ENCODE measurements at places on chromosomes 6 and 20.

- DNase-seq: no peak
Measured at GRCh38 chr6:143562143-143562542, 50.6 kb upstream of the FUCA2 start.

- no peak for DNase-seq
Measured at GRCh38 chr6:139129284-139129683, 5.6 kb upstream of the HECA start.

DNA sequence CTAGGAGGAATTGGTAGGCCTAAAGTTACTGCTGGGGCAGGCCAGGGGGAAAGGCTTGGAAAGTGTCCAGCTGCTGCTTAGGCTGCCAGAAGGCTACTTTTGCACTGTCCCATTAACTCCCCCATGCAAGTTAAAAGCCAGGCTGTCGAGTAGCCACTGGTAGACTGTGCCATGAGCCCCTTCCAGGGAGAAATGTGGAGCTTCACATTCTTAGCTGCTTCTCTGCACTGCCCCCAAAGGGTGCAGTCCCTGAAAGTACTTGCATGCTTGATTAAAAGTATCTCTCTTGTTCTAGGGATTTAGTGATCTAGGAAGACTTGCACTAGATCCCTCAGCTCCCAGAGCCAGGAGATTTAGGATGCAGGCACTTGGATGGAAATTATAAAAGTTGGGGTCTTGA lies 57.3 kb downstream of the CDC5L start:
- DNase-seq: no peak

DNA sequence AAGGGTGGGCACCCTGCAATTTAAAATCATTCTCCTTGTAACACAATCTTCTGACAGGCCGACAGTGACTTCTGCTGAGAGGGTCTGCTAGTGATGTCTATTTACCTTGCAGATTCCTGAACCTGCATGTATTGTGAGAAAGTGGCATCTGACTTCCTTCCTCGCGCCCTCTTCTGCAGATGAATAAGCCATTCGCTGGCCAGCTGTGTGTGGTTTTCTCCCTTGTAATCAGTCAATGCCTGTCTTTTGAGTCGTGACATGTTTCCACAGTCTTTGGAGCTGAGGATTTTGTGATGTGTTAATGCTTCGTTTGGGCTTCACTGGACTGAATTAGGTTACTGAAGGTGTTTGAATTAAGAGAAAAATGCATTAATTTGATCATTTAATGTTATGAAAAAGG lies 125.3 kb downstream of the GRM1 start:
- DNase-seq: no peak

DNA sequence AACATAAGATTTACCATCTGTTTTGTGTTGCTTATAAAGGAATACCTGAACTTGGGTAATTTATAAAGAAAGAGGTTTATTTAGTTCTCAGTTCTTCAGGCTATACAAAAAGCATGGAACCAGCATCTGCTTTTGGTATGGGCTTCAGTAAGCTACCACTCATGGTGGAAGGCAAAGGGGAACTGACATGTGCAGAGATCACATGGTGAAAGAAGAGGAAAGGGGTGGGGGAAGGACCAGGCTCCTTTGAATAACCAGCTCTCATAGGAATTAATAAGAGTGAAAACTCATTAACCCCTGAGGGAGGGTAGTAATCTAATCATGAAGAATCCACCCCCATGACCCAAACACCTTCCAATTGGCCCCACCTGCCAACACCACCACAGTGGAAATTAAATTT lies 89.5 kb upstream of the TMEM170B start:
- DNase-seq: no peak

Measured in T1000 (cell line).